Stimulated activated CD4-positive, alpha-beta T cell treated with anti-CD3 and anti-CD28 coated beads, Interleukin-4, amount 100 ng/mL, for 24 hours (primary cell): ENCODE measurements at places on chromosomes 7 and 10.

GRCh38 chr7:128053023-128053422, 21.8 kb upstream of the LRRC4 start:
- no peak for DNase-seq

- no peak for DNase-seq
Measured at GRCh38 chr7:32126843-32127242, 56.6 kb upstream of the PDE1C start.

- DNase-seq = no peak
Measured at GRCh38 chr7:70239918-70240317, 641.6 kb downstream of the AUTS2 start.

DNA sequence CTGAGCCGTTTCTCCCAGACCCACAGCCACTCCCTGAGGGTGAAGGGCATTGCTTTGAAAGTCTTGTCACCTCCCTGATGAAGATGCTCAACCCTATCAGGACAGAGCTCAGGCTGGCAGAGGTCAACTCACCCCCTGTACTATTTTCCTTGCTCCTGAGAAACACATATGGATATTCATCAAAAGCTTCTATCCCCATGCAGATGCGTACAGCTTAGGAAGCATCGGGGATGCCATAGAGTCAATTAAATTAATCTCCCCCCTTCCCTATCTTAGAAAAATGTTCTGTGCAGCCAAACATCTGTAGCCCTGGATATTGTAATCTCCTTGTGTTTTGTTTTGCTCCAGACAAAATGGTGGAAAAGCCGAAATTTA, 67.2 kb downstream of the EMX2 start:
- DNase-seq = no peak

DNA sequence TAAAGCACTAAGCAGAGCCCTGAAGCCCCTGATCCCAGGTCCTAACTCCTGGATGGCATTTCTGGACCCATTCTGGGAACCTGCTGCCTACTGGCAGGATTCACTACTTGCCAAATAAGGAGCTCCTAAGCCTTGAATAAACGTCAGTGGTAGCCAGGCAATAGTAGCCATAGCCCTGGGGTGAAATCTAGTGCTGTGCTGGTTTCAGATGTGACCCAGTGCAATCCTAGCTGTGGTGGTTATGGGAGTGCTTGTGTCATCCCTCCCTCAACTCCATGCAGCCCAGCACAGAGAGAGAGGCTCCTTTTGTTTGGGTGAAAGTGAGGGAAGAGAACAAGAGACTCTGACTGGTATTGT, 43.7 kb downstream of the PCLO start:
- no peak for DNase-seq

- DNase-seq = no peak
Measured at GRCh38 chr10:45582386-45582781, 90.2 kb downstream of the ZFAND4 start.

DNA sequence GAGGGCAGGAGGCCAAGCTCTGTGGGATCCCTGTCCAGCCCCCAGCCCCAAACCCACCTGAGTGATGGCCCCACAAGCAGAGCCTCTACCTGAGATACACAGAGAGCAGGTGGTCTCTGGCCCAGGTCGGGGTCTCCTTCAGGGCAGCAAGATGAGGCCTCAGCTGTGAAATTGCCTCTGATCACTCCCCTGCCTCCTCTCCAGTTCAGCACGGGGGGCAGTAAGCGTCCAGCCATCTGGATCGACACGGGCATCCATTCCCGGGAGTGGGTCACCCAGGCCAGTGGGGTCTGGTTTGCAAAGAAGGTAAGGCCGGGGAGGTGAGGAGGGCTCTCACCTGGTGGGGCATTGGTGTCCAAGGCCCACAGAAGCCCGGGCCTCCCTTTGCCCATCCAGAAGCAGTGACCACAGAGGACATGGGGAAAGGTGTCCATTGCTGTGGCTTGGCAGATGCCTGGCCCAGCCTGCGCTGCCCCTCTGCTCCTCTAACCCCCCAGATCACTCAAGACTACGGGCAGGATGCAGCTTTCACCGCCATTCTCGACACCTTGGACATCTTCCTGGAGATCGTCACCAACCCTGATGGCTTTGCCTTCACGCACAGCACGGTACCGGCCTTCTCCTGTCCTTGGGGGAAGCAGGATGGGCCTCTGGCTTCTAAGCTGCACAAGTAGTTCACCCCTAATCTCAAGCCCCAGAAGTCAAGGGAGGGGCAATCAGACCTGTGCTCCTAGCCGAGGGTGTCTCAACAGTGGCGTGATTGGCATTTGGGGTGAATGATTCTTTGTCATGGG, 3.1 kb downstream of the CPA1 start:
- no peak for DNase-seq

DNA sequence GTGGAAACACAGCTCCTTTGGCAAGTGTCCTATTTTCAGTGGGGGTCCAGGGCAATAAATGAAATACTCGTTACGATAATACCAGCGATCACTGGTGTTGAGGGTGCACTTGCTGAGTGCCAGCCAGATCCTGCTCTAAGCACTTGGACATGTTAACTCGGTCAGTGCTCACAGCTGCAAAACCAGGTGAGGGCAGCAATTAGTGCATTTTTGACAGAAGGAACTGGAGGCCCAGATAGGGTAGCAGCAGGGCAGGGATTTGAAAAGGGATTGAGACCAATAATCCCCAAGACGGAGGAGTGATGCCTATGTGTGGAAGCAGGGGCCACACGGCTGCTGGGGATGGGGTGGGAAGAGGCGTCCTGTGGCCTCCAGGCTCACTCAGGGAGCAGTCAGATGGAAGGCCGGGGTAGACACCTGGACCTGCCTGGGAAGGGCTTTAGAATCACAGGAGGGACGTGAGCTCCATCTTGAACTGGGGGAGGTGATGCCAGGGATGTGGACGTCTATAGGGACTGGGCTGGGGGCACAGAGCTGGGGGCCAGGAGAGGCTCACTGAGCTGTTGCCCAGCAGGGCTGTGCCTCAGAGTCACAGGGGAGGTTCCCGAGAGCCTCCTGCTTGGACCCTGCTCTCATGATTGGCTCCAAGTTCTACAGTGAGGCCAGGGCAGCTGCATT, 14.3 kb downstream of the PTPRE start:
- DNase-seq = no peak

- DNase-seq = no peak
Measured at GRCh38 chr7:120869700-120870099, 11.8 kb upstream of the TSPAN12 start.

DNA sequence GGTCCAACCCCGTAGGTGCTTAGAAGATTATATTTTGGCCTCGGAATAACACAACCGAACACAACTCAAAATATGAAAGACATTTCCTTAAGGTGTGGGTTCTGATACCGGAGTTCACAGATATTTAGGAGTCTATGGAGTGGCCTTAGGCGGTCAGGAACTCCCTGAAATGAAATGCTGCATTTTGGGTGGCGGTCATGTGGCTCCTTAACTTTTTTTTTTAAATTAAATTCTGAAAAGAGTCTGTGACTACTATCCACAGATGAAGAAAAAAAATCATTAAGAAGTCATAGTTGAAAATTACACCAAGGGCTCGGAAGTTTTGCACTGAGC, 290.9 kb upstream of the NFE2L3 start:
- no peak for DNase-seq

GRCh38 chr7:130891254-130892094, 157.5 kb upstream of the KLF14 start:
- no peak for DNase-seq

DNA sequence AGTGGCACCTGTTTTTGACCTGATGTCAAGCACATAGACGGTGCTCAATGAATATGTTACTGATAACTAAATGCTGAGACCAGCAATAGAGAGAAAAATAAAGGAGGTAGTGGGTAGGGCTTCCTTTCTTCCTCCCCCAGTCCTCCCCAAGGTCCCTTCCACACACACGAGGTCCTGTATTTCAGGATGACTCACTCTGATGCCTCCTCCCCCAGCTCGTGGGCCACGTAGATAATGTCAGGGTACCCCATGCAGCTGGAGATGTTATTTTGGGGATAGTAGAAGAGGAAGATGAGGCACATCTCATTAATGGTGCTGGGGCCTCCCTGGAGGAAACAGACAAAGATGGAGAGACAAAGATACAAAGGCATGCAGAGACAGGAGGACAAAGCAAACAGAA, 17.3 kb downstream of the PRSS58 start:
- DNase-seq = no peak

GRCh38 chr10:27537787-27538186, 33.7 kb downstream of the RAB18 start:
- no peak for DNase-seq

GRCh38 chr10:128242641-128243040, 116.4 kb upstream of the MKI67 start:
- no peak for DNase-seq

GRCh38 chr7:157073335-157073734, 62.9 kb upstream of the MNX1 start:
- no peak for DNase-seq

GRCh38 chr7:104124893-104125477, 82.8 kb downstream of the ORC5 start:
- no peak for DNase-seq

DNA sequence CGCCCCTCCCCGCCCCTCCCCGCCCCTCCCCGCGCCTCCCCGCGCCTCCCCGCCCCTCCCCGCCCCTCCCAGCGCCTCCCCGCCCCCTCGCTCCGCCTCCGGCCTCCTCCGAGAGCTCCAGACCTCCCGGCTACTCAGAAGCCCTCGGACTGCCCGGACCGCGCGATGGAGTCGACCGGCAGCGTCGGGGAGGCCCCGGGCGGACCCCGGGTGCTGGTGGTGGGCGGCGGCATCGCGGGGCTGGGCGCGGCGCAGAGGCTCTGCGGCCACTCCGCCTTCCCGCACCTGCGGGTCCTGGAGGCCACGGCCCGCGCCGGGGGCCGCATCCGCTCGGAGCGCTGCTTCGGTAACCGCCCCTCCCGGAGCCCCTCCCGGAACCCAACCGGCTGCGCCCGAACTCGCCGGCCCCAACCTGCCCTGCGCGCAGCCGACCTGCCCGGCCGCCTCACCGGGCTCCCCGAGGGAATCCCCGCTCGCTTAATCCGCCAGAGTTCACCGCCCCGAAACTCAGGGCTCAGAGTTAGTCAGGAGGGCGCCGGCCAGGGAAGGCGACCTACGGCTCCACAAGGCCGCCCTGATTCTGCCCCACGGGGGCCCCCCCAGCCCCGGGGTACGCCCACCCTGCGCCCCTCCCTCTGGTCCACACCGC, at the start of gene PAOX:
PAOX (plus strand) TSS at position 111 of the 649 bp plus-strand sequence; CDS start at position 166, 55 bp downstream.
- DNase-seq = peak; percentile 70

DNA sequence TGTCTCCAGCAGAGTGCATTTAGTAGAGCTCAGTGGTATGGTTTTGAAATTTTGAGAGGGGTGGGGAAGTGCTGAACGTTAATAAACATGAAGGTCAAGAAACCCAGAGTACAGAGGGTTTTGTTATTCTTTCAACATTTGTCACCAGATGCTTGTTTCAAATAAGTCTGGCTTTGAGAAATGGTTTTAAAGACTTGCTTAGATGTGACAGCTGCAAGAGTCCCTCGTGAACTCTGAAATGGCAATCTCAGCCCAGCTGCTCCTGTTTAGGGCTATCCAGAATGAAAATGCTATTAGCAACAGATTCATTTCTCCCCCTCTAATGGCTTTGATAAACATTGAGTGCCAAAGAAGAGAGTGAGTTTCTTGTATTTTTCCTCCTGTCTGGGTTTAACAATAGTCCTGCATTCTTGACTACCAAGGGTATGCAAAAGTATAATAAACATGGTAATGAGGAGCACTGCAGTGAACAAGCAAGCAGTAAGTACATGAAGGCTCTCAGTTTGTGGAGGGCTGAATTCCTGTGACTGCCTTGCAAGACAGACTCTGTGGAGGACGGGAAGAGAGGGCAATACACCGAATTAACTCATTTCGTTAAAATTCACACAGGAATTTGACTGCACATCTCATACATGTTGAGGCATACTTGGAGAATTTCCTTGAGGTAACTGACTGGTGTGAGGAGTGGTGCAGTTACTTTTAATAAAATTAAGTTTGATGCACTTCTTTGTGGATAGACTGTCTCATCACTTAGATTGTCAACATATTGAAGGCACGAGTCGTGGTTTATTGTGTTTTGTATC, 490.9 kb downstream of the REEP3 start:
- no peak for DNase-seq

GRCh38 chr10:24553051-24553612, 170.6 kb downstream of the ARHGAP21 start:
- no peak for DNase-seq

GRCh38 chr7:90842430-90842788, 246.3 kb downstream of the CDK14 start:
- DNase-seq = no peak

- no peak for DNase-seq
Measured at GRCh38 chr7:73841689-73842066, 638 bp downstream of the METTL27 start.

DNA sequence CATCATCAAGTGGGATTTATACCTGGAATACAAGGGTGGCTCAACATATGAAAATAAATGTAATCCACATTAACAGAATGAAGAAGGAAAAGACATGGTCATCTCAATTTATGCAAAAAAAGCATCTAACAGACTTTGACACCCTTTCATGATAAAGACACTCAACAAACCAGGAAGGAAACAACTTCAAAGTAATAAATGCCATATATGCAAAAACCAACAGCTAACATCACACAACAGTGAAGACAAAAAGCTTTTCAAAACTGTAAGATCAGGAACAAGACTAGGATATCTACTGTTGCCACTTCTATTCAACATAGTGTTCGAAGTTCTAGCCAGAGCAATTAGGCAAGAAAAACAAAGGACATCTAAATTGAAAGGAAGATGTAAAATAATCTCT, 22.9 kb downstream of the TNPO3 start:
- no peak for DNase-seq

DNA sequence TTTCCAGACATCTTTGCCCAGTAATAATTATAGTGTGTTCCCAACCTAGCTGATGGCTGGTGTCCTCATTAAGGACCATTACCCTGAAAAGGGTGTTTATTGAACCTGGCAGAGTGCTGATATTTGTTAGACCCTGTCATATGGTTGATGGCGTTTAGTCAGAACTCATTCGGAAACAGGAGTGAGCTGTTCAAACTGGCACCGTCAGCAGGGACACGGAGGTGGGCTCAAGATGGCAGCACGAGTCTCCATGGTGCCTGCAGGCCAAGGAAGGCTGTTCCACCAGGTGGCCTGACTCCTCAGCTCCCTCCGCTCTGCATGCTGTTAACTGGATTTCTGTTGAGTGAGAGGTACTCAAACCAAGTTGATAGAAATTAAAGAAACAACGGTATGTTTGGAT, 589.1 kb upstream of the MGMT start:
- no peak for DNase-seq

- no peak for DNase-seq
Measured at GRCh38 chr7:33195264-33195663, 65.9 kb downstream of the BBS9 start.

DNA sequence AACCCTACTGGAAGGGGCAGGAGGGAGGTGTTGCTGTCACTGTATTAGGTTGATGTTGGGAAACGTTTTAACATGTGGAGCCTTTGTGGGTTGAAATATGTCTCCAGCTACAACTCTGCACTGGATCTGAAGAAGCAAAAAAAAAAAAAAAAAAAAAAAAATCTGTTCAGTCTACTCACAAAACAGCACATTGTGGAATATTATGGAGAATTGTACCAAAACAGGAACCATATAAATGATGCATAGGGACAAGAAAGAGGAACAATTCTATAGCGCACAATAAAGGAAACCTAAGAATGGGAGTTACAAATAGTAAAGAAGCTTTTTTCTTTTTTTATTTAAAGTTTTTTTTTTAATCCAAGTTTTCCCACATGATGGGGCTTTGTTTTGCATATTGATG, 63.8 kb downstream of the CCSER2 start:
- DNase-seq = no peak

- DNase-seq = no peak
Measured at GRCh38 chr7:79822620-79823240, 311.9 kb upstream of the GNAI1 start.
